ENCODE measurements at places on chromosomes 16 and 17.

DNA sequence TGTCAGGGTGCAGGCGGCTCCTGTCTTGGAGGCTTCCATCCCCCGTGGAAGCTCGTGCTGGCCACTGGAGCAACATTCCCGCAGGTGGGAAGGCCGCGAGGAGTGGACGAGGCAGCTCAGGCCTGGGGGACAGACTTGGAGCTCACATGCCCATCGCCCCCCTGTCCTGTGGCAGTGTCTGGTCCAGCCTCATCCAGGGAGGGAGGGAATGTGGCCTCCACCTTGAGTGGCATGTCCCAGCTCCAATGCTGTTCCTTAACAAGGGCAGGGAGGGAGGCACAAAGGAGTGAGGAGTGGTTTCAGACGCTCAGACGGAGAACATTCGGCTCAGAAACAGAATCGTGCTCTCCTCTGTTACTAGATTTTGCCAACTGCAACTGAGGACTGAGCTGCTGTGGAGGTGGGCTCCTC, 159.4 kb upstream of the CHMP6 start:
- no peak for DNase-seq

DNA sequence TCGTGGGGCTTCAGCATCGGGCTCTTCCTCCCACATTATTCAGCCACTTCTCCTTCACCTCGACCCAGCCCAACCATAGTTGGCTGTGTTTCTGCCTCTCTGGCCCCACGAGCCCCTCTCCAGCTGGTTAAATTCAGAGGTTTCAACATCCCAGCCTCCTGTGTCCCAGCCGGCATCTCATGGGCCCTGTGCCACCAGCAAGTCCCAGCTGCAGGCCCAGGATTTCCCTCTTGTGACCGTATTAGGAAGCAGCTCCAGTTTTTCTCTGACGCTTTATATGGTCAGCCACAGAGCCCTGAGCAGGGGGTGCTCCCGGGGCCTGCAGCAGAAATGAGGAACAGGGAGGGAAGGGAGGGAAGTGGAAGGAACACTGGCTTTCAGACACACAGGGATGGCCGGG, 27.4 kb downstream of the MYH11 start:
- DNase-seq: no peak

- no peak for DNase-seq
Observed at GRCh38 chr17:31453896-31454295, 62.4 kb downstream of the RAB11FIP4 start.

GRCh38 chr16:30429678-30430427, at the start of gene DCTPP1:
DCTPP1 (minus strand) TSS chr16:30430030; CDS start chr16:30429980, 50 bp downstream.
- DNase-seq: peak; percentile 85

DNA sequence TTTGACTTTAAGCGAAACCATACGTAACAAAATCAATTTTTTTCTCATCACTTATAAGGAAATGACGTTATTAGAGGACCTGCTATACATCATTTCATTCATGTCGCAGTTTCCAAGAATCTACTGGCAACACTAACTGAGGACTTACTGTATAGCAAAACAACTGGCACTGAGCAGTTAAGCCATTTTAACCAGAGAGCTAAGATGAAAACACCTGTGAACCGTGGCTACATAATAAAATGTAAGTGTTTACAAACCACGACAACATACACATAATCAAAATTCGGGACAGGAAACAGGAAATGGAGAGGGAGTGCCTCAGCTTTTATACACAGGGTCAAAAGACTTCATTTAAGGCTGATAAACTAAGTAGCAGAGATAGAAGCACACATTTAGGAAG, 29.5 kb downstream of the METTL16 start:
- DNase-seq: no peak

GRCh38 chr16:83247767-83248372, 559.9 kb upstream of the HSBP1 start:
- DNase-seq: no peak

- peak; percentile 53 for DNase-seq
Observed at GRCh38 chr17:63930951-63931575, 1.1 kb downstream of the CD79B start.
